ENCODE measurements at places on chromosomes 7 and 10.

GRCh38 chr10:16521311-16522016 is at the start of gene C1QL3:
Gene C1QL3, minus strand, starts transcription at chr10:16521879. Its CDS starts 814 bp downstream, at chr10:16521065.
- DNase-seq: no peak

- DNase-seq: no peak
These were observed 335.8 kb downstream of the PRPF18 start for GRCh38 chr10:13922586-13922985.

DNA sequence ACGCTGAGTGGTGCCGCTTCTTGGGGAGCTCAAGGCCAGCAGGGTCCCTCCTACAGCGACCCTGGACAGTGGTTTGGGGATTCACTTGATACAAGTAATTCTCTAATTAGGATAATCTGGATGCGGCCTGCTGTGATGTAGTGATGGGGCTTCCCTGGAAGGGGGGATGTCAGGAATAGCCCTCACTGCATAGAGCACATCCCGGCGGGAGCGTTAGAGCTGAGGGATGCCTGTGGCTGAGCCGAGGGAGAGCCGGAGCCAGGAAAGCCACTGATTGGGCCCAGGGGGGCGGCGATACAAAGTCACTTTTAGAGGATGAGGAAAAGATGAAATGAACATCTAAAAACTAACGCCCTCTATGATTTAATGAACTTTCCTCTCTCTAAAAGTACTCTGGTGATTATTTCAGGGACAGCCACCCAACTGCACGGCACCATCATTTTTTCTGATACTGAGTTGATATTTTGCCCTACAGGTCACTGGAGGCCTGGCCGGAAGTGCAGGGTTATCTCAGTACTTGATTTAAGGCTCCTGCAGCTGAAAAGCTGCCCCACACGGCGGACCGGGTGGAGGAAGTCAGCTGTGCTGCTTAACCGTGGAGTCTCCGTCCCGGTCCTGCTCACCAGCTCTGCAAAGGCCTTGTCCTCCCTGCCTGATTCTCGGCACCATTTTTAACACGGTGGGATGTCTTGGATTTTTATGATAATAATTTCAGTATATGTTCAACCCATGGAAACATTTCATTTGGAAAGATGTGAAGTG is 518.8 kb downstream of the DNAJB6 start:
- no peak for DNase-seq

- DNase-seq: no peak
These were observed 47.0 kb downstream of the DENND2A start for GRCh38 chr7:140593672-140593982.

DNA sequence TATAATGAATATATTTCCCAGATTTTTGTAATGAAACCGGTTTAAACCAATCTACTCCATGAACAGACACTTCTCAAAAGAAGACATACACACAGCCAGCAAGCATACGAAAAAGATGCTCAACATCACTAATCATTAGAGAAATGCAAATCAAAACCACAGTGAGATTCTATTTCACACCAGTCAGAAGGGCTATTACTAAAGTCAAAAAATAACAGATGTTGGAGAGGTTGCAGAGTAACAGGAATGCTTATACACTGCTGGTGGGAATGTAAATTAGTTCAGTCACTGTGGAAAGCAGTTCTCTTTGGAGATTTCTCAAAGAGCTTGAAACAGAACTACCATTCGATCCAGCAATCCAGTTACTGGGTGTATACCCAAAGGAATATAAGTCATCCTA is 240.7 kb downstream of the TSPAN12 start:
- DNase-seq: no peak

DNA sequence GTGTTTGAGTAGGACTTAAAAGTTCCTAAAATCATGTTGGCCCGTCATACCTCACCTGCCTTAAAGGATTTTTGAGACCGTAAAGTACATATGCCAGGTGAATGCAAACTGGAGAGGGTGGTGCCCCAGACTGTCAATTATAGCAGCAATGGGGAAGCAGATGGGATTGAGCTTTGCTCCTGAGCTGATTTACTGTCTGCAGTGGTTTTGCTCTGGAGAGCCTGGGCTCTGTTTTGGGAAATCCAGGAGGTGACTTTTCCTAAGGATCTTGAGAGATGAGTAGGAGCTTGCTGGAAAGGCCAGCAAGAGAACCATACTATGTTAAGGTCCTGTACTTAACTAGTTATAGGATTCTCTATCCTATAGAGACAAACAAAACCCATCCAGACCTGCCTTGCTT is 43.0 kb downstream of the COL13A1 start:
- no peak for DNase-seq

DNA sequence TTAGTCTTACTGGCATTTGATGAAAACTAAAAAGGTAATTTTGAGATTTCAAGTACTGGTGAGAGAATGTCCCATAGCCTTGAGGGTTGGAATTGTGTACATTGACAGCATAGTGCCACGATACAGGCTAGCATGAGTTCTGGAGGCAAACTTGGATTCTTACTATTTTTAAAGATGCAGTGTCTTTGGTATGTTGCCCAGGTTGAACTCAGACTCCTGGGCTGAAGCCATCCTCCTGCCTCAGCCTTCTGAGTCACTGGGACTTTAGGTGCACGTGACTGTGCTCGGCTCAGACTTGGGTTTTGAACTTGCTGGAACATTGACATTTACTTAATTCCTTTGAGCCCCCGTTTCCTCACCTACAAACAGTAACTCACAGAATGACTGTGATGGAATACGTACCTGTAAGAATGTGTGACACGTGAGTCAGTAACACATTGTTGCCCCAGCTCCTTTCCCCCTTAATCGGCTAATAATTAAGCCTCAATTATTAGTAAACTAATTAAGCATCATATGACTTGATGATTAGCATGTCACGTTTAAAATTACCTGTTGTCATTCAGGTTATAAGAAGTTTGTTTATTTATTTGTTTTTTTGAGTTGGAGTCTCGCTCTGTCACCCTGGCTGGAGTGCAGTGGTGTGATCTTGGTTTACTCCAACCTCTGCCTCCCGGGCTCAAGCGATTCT is 10.6 kb downstream of the DNAJB6 start:
- peak; percentile 40 for DNase-seq

GRCh38 chr7:120110169-120110568 is 162.8 kb upstream of the KCND2 start:
- DNase-seq: peak; percentile 43

DNA sequence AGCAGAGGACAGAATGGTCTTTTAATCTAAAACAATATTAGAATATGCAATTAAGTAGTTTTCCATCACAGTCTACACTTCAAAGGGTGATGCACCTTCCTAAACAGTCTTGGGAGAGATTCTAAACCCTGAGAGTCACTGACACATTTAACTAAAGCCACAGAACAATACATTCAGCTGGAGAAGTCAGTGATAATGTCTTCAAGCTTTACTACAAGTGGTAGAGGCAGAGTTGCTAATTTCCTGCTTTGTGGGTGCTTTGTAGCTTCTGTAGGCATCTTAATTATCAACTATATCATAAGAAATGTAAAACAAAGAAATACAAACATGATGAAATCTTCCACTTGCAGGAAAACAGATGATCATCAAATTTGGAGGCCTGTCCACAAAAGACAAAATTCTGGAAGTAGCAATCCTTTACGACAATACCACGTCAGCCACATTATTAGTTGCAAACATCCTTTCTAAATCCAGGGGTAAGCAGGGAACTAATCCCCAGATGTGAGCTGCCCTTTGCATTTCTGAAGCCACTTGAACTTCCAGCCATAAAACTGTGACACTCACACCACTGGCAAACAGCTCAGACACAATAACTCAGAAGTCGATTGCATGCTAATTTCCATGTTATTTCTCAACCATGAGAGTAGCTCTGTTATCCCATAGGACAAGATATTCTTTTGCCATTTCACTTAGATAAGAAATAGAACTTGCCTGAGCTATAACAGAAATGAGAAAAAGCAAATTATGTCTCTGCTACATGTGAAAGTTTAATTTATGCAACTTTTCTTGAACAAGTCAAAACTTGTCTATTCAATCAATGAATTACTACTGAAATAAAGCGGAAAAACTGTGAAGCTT is 212.2 kb downstream of the FAM107B start:
- no peak for DNase-seq

DNA sequence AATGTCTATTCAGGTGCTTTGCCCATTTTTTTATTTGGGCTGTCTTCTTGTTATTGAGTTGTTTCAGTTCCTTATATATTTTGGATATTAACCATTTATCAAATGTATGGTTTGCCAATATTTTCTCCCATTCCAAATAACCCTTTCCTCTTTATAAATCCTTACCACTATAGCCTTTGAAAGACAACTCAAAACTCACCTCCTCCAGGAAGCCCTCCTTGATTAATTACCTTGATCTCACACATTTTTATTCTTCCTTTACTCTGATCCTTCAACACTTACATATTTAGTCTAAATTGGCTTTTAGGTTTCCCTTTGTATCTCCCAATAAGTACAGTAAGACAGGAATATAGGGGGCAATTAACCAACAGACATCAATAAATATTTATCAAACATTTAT is 42.9 kb downstream of the NRCAM start:
- no peak for DNase-seq

GRCh38 chr7:82567356-82567755 is 123.8 kb upstream of the CACNA2D1 start:
- DNase-seq: no peak

- peak; percentile 77 for DNase-seq
These were observed 155.3 kb upstream of the ZMIZ1 start for GRCh38 chr10:78913219-78914059.

DNA sequence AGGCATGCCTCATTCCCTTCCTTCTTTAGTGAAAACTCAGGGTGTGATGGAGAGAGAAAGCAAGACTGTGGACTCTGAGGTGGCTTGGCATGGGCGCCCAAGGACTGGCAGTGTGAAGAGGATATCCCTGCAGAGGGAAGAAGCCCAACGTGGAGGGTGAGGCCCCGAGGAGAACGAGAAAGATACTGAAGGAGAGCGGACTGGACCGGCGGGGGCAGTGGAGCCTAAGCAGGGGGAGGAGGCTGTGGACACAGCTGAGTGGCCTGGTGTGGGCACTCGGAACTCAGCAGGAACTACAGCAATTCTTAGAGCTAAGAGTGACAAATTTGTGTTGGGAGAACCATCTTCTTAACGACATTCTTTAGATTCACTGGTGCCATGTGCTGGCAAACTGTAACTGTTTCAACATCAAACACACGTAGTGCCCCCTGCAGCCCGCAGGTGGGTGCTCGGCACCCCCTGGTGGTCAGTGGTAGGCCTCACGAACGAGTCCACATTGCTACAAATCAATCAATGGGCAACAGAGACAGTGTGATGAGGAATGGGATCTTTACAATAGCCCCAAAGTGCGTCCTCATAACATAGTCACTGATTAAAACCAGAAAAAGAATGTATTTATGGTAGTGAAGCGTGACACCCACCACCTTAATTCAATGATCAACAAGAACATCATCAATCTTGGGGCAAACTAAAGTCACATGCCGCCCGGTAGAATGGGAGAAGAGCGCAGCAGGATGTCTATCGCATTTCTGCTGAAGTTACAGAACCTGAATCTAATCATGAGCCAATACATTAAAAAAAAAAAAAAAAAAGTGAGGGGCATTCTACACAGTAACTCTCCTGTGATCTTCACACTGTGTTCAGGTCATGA is 2.0 kb upstream of the SFTPA1 start:
- no peak for DNase-seq

DNA sequence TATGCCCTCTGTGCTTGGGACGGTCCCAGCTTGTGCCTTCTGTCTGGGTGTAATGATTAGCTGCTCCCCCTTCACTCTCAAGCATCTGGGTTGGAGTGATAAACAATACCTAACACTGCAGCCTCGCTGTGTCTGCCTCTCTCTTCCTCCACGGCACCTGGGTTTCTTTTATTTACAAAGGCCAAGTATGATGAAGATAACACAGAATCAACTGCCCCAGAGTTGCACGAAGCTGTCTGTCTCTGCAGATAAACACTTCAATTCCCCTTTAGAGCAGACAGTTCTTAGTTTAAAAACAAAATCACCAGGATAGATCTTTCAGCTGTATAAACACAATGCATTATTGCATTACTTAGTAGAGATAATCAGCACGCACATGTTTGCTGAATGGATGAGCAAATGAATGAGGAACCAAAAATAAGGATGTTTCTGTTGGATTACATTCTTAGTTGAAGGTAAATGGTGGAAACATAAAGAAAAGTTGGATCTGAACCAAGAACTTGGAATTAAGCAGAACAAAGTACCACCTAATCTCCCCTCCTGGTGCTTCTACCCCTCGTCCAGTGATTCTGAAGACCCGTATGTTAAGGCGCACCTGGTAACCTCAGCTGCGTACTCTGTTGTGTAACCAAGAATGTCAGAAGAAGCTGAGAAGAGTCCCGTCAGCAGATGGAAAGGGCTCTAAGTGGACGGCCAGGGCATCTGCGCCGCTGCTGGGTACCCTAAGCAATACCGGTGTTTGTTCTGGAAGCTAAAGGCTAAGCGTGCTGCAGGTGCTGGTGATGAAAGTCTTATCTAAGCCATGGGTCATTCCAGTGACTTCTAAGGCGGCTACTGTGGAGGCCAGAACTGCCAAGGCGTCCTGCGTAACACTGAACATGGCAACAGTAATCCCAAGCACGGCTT is 26.6 kb downstream of the INSIG1 start:
- DNase-seq: no peak

DNA sequence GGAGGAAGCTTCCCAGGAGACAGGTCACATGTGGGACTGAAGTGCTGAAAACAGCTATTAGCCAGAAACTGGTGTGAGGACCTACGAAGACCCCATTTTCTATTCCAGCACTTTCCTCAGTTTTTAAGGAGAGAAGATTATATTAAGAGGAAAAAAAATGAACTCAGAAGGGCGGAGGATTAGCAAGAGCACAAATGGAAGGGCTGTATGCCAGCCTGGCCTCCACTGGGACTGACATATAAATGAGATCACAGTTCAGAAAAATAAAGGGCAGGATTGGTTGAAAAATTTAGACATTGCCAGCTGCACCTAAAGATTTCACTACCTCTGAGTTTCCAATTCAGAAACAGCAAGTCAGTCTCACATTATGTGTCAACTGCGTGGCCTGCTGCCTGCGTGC is 53.0 kb downstream of the GSDME start:
- DNase-seq: peak; percentile 3

GRCh38 chr10:77563638-77564270 is 73.9 kb downstream of the KCNMA1 start:
- peak; percentile 62 for DNase-seq

DNA sequence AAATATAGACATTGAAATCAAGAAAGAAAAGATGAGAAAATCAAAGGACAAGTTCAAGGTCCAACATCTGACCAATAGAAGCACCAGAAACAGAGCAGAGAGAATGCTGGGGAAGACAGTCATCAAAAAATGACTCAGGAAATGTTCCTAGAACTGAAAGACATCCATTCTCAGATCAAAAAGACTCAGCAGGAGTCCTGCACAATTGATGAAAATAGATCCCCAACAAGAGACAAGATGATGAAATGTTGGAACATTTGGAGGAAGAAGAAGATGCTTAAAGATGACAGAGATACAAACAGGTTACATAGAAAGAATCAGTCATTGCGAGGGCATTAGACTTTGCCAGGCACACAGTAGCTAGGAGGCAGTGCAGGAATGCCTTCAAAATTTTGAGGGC is 30.0 kb upstream of the EIF5AL1 start:
- no peak for DNase-seq

DNA sequence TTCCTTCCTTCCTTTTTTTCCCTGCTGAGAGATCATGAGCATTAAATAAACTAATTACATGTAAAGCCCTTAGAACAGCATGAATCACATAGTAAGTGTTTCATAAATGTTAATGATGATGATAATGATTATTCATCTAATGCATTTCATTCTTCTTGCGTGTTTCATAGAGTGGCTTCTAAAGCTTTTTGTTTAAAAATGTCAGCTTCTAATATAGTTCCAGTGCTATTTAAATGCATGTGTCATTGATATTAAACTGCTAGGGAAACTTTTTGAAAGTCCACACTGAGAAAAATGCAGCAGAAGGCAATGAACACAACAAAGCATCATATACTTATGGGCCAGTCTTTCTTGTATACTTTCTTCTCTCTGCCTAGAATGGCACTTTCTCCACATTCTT is 894.8 kb downstream of the REEP3 start:
- no peak for DNase-seq

All from mucosa of gallbladder (tissue), 1 donor.